ENCODE measurements at places on chromosomes 6 and 20.
A peak's percentile ranks its signal among the peaks of the same experiment; 100 is the strongest.

DNA sequence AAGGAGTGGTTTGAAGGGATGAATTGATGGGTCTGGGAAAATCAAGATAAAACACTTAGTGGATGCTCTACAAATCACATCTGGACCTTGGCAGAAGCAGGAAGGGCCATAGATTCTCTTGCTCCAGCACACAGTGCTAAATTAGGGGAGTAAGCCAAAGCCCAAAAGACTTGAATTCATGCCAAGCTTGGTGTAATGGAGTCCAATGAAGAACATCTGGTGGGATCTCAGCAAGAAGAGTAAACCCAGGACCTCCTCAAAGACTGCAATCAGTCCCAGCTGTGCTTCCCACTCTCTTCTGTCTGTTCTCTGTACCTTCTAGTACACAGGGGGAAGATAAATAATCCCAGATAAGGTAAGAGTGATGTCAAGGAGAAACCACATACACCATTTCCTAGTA is 683.4 kb downstream of the RNF144B start:
- DNase-seq = no peak

DNA sequence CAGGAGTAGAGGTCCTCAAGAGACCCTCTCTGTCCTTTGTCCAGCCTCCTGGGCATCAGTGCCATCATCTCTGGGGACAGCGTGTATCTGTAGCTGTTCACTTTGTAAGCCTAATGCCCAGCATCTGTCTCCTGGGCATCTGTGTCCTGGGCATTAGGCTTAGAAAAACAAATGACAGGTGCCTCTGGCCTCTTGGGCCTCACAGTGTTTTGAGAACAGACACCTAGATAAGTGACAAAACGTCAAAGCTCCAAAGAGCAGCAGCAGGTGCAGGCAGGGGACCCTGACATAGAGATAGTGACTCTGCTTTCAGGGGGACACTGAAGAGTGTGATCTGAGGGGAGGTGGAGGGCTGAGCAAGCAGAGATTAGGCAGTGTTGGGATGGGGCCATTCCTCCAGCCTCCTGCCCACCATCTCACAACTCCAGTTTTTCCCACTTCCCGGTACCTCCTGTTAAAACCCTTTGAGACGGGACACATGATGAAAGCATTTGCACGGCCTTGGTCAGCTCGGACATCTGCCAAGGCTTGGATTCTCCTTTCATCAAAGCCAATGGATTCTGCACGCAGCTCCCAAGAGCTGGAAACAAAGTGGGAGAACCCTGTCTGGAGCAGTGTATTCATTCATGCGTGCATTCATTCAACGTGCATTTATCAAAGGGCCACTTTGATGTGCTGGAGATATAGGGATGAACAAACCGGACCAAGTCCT is 55.5 kb upstream of the CD93 start:
- DNase-seq = no peak

- DNase-seq = no peak
Observed at GRCh38 chr6:170062209-170062914, 228.5 kb downstream of the DLL1 start.

- no peak for DNase-seq
Observed at GRCh38 chr6:166515072-166515810, 71.2 kb downstream of the RAMACL start.

- no peak for DNase-seq
Observed at GRCh38 chr6:43061861-43062260, 2.4 kb downstream of the KLC4 start.

GRCh38 chr20:14148042-14148441 is 152.7 kb downstream of the MACROD2 start:
- no peak for DNase-seq

DNA sequence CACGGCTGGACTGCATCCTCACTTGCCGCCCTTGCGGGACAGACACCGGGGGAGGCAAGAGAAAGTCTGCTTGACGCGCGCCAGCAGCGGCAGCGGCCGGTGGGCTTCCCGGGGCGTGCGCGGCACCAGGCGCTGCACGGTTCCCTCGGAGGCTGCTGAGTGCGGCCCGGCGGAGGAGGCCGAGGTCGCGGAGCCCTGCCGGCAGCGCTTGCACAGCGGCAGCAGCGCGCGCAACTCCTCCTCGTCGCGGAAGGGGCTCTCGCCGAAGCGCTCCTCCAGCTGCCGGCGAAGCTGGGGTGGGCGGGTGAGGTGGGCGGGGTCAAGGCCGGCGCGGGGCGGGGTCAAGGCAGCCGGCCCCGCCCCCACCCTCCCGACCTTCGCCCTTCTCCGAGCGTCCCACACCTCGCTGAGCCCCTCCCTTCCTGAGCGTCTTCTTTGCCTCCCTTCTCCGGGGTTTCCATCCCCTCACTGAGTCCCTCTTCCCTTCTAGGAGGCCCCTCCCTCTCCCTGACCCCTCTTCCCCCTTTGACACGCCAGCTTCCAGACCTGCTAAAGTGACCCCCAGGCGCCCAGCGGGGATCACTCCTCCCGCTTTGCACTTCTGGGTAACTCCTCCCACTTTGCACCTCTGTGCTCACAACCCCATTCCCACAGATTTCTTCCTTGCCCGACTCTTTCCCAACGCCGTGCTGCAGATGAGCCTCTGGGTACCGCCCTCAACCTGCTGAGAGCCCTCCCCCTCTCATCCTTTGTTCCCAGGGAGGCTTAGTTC is 8.8 kb downstream of the DUSP15 start:
- peak; percentile 69 for DNase-seq

GRCh38 chr20:6811262-6812035 is 44.0 kb downstream of the BMP2 start:
- no peak for DNase-seq

DNA sequence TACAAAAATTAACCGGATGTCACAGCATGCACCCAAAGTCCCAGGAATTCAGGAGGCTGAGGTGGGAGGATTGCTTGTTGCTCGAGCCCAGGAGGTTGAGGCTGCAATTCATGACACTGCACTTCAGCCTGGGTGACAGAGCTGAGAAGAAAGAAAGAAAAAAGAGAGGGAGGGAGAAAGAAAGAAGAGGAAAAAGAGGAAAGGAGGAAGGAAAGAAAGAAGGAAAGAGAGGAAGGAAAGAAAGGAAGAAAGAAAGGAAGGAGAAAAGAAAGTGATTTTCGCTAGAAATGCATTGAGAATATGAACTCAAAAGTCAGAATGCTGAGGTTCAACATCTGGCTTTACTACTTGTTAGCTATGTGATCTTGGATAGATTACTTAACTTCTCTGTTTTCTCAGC is 6.6 kb downstream of the SENP6 start:
- DNase-seq = no peak

GRCh38 chr6:20286968-20287565 is 74.8 kb upstream of the MBOAT1 start:
- DNase-seq = no peak

DNA sequence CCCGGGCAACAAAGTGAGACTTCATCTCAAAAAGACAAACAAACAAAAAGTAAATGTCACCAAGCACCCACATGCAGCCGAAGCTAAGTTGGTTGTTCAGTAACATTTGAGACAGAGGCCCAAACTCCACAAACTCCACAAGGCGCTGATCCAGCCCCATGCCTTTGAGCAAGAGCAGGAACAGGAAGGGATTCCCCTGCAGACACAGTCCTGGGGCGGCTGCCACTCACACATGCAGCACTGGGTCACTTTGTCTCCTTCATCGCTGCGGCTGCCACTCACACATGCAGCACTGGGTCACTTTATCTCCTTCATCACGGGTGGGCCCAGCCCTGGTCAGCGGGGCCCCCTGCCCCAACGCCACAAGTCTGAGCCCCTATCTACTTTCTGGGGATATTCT is 246.9 kb upstream of the RREB1 start:
- no peak for DNase-seq

- no peak for DNase-seq
Observed at GRCh38 chr6:131331151-131331550, 195.9 kb downstream of the AKAP7 start.

- DNase-seq = no peak
Observed at GRCh38 chr6:28269492-28269891, 2.5 kb downstream of the ZSCAN26 start.

GRCh38 chr6:16711546-16712254 is 49.6 kb downstream of the ATXN1 start:
- no peak for DNase-seq

GRCh38 chr6:31898383-31899011 is 999 bp upstream of the EHMT2 start:
- DNase-seq = no peak

DNA sequence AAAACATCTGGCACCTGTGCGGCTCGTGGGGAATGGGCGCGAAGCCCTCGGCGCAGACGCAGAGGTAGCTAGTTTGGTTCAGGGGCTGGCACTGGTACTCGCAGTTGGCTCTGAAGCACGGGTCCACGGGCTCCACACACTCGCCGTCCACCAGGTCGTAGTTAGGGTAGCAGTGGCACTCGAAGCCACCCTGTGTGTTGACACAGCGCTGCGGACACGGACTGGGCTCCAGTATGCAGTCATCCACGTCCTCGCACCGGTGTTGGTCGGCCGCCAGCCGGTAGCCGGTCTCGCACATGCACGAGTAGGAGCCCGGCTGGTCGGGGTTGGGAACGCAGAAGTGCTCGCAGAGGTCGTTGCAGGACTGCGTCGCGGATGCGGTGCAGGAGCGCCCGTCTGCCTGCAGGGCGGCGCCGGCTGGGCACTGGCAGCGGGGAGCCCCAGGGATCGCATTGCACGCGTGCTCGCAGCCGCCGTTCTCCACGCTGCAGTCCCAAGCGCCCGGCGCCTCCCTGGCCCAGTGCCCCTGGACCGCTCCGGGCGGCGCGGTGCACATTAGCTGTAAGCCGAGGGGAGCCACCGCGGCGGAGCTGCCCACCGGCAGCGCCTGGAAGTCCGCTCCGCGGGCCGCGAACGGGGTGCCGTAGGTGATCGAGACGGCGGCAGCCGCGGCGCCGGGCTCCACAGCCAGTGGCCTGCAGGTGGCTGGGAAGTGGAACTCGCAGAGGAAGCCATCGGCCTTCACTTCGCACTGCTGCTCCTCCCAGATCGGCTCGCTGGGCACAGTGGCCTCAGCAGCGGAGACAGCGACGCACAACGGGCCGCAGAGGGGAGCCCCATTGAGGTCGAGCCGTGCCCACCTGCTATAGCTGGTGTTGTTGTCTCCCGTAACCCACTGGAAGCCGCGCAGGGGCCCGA is 930 bp downstream of the THBD start:
- DNase-seq = no peak

GRCh38 chr20:17939622-17940223 is 28.9 kb downstream of the SNX5 start:
- DNase-seq = no peak

GRCh38 chr6:158849899-158850806 is 31.0 kb upstream of the EZR start:
- DNase-seq = peak; percentile 87

- no peak for DNase-seq
Observed at GRCh38 chr6:15230827-15231226, 15.0 kb upstream of the JARID2 start.

- no peak for DNase-seq
Observed at GRCh38 chr20:45039475-45039820, 61.5 kb downstream of the KCNS1 start.

DNA sequence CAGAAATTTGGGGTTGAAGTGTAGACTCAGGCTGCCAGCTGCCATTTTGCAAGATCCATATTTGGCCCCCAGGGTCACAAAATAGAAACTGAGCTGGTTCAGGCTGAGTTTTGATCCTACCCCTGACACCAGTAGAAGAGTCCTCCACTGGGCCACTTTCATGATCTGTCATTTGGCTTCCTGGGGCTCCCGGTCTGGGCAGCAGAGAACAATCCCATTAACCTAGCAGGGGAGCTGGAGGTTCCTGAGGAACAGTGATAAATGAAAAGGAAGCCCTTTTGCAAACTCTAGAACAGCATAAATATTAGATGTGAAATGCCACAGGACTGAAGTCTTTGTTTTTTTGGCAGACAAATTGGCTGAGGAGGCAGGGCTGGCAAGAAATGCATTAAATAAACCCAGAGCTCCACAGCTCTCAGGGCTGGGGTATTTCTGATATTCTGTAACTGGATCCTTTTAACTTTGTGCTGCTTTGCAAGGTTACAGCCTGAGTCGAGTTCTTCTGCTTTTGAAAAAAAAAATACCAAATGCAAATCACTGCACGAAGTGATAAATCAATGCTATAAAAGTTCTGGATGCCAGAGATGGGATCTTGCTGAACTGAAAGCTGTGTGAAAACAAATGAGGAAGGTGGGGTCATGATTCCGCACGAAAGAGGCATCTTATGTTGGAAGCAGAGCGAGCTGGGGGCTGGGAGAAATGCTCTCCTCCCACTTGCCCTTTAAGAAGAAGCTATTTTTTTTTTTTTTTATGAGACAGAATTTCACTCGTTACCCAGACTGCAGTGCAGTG is 64.4 kb downstream of the SULF2 start:
- DNase-seq = no peak

- no peak for DNase-seq
Observed at GRCh38 chr6:26029570-26029856, 57.7 kb upstream of the HFE start.

DNA sequence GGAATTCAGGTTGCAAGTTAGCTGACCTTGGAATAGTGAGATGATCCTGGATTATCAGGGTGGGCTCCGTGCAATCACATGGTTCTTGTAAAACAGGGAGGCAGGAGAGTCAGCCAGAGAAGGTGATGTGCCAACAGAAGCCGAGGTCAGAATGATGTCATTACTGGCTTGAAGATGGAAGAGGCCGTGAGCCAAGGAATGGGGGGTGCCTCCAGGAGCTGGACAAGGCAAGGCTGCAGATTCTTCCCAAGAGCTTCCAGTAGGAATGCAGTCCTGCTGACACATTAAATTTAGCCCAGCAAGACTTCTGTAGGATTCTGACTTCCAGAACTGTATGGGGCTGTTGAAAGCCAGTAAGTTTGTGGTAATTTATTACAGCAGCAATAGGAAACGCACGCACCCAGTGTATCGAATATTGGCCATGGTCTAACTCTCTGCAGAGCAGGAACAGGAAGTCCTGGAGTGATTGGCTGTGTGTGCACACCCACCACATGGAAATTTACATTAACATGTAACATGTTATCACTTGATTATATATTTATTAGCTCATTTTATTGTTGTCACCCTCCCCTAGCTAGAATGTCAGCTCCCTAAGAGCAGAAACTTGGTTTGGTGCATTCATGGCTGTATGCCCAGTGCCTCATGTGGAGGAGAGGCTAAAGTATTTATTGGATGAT is 19.1 kb downstream of the SLC24A3 start:
- DNase-seq = no peak

DNA sequence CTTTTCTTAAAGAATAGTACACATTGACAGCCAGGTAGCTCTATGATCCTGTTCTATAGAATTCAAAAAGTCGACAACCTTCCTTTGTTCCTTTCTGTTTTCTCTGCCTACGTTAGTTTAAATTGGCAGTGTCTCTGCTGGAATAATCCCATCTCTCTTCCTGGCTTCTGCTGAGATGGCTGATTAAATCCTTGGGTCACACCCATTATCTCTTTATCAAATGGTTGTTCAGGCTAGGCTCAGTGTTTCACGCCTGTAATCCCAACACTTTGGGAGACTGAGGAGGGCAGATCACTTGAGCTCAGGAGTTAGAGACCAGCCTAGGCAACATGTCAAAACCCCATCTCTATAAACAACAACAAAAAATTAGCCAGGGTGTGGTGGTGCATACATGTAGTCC is 44.4 kb downstream of the HFE start:
- no peak for DNase-seq

DNA sequence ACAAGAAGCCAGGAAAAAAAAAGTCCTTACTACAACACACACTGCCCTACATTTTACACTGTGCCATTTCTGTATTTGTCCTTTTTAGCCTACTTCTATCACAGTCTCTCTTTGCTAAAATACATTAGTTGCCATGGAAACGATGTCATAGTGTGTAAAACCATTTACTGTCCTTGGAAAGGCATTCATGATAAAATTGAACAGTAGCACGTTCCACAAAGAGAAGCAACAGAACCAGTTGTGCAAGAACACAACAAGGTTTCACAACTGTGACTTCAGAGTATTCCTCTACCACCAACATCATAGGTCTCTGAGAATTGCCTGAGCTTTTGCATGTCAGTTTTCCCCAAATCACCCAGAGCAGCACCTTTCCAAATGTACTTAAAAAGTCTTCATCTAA is 20.5 kb downstream of the FYN start:
- no peak for DNase-seq

All from naive thymus-derived CD8-positive, alpha-beta T cell (primary cell).